ENCODE measurements at places on chromosomes 11 and 22.

DNA sequence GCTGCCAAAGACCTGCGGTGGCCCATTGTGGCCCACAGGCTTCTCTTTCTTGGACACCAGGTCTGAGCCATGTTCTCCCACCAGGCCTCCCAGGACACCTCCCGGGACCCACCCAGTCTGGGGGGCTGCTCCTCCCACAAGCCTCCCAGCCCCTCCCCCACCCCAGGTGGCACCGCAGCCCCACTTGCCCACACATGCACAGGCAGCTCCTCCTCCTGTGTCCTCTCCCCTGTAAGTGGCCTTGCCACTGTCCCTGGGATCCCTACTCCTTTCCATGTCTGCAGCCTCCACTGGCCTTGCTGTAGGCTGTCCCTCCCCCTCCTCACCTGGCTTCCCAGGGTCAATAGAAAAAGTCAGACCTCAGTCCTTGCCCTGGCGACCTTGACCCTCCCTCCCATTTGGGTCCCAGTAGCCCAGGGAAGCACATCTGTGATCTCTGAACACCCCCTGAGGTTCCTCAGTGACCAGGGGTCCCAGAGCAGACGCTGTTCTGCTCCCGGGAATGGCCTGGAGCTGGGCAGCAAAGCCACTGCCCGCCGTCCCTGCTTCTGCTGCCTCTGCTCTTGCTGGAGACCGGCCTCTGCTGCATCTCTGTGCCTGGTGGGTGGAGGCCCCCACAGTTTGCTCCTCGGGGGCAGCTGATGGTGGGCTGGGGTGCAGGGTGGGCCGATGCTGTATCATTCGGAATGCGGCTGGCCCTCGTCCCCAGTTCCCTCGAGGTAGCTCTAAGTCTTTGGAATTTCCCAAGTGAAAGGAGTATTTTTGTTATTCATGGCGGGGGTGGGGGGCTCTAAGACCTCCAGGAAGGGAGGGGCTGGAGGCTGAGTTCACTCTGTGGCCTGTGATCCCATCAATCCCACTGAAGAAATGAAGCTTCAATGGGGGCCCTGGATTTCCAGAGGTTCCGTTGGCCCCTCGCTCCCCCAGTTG, 43.6 kb downstream of the ARHGAP8 start:
- no peak for DNase-seq

DNA sequence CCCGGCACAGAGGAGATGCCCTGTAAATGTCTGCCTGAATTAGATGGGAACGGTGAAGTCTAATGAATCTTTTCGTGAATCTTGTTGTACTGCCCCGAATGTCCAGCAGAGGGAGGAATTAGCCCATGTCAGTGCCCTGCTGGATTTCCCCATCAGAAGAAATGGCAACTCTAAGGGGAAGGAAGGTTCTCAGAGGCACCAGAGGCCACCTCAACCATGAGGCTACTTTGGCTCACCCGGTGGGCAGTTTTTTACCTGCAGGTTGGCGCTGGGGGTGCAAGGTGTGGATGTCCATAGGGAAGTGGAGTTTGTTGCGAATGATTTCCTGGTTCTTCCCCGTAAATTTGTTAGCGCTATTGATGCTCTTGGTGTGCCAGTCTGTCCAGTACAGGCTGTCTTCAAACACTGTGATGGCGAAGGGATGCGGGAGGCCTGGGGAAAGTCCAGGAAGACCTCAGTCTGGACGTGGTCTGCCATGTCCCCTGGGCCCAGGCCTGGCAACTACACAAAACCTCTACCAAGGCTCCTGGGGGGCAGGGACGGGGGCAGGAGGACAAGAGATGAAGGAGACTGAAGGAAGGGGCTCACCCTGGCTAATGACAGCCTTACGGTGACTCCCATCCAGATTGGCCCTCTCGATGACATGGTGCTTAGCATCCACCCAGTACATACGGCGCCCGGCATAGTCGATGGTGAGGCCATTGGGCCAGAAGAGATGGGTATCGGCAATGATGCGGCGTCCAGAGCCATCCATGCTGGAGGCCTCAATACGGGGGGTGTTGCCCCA, 28.5 kb downstream of the LRP4 start:
- peak; percentile 46 for DNase-seq

- no peak for DNase-seq
These were observed 377.5 kb upstream of the NARS2 start for GRCh38 chr11:78952175-78952574.

DNA sequence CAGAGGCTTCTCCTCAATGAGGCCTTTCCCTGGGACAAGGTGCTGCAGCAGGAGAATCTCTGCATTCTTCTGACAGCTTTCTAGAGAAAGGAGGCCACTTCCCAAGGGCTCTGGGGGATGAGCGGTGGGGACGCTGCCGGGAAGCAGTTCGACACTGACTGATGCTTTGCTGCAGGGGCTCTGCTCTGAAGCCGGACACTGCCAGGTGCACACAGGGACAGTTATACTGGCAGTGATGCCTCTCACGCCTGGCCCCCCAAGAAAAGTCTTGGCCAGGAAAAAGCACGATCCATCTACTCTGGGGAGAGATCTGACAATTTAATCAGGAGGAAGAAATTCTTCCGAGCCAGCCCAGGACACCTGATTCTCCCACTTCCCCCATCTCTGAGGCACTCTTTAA, 456.9 kb downstream of the OPCML start:
- no peak for DNase-seq

DNA sequence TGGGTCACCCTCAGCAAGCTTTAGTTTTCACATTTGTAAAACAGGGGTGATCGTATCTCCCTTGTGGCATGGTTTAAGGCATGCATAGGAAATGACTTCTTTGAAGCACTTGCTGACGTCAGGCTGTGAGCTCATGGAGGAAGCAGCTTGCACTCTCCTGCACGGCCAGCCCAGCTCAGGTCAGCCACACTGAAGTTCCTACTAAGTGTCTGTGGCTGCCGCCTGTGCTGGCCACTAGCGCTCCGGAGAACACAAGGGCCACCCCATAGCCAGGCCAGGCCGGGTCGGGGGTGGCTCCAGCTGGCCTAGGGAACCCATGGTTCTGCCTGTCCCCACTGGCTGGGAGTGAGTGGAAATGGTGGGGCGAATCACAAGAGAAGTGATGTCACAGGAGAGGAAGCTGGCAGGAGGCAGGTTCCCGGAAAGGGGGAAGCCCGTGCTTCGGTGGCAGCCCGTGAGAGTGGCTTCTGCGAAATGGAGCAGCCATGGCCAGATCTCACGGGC, 28.2 kb downstream of the KCTD17 start:
- DNase-seq = peak; percentile 34

- DNase-seq = no peak
These were observed 72.9 kb downstream of the CACNA1I start for GRCh38 chr22:39643311-39644083.

GRCh38 chr11:9251311-9251710, 13.8 kb downstream of the DENND5A start:
- no peak for DNase-seq

DNA sequence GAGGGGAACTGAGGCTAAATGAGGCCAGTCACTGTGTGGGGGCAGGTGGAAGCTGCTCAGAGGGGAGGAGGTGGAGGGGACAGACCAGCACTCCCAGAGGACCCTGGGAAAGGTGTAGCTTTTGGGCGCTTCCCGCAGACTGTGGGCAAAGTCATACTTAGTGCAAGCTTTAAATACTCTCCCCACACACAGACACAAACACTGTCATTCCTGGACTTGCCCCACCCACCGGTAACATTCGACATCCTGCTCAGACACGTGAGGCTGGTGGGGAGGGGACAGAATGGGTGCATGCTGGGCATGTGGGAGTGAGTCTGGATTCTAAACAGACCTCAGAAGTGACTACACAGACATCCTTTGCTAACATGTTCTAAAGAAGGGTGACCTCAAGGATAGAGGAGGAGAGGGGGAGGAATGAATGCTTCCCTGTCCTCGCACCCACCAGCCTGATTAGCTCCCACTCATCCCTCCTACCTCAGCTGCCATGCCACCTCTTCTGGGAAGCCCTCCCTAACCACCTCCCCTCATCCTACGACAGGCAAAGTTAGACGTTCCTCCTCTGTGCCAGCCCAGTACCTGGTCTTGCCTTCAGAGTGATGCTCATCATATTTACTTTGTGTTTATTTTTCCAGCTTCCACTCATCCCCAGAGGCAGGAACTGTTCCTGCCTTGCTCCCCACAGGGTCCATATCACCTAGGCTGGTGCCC, 22.2 kb downstream of the TSKU start:
- DNase-seq = no peak

DNA sequence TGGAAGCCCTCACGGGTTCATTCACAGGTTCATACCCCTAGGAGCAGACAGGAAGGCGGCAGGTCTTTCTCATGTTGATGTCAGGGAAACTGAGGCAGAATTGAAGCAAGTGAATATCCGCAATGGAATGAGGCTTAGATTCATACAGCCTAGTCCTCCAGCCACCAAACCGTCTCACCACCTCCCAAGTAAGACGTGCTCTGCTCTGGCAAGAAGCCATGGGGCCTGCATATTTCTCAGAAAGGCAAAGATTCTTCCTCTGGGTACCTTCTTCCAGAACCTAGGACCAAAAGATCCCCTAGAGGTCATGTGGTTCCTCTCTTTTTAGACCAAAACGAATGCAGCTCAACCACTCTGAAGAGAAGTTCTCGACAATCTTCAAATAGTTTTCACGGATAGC, 1.7 kb downstream of the AP1B1 start:
- no peak for DNase-seq

GRCh38 chr22:45709060-45709739, 37.6 kb downstream of the ATXN10 start:
- DNase-seq = no peak

DNA sequence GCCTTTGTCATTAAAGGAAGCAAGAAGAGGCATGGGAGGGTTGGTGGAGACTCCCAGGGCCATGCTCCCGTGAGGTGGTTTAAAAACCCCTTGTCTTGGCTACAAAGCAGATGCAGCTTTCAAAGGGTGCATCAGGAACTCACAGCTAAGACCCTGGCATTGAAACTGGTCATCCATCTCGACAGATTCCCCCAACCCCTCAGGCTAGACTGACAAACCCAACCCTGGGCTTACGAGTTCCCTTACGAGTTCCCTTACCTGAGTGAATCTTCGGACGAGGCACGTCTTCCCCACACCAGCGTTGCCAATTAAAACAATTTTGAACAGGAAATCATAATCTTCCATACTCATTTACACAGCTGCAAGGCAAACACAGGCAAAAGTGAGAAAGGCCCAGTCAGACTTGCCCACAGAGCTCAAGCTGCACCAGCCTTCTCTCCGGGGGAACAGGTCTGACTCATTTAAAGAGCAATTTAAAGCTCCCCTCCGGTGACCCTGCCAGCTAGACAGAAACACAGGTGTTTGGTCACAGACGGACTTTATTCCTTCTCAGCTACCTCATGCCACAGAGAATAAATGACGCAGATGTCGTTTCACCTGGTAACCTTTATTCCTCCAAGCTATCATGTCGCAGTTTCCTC, 74.6 kb downstream of the RAB30 start:
- DNase-seq = no peak

DNA sequence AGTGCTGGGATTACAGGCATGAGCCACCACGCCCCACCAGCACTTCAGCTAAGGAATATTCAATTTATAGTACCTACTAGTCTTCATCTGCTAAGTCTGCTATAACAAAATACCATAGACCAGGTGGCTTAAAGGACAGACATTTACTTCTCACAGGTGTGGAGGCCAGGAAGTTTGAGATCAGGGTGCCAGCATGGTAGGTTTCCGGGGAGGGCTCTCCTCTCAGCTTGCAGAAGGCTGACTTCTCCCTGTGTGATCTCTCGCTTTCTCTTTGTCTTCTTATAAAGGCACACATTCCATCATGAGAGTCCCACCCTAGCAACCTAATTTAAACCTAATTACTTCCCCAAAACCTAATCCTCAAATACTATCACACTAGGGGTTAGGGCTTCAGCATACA, 433.0 kb downstream of the INSC start:
- no peak for DNase-seq

DNA sequence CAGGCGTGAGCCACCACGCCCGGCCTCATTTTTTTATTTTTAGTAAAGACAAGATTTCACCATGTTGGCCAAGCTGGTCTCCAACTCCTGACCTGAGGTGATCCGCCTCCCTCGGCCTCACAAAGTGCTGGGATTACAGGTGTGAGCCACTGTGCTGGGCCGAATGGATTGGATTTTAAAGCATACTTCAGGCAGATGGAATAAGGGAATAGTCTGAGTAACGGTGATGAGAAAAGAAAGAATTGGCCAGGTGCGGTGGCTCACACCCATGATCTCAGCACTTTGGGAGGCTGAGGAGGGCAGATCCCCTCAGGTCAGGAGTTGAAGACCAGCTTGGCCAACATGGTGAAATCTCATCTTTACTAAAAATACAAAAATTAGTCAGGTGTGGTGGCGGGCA, 2.1 kb upstream of the CBL start:
- DNase-seq = no peak

DNA sequence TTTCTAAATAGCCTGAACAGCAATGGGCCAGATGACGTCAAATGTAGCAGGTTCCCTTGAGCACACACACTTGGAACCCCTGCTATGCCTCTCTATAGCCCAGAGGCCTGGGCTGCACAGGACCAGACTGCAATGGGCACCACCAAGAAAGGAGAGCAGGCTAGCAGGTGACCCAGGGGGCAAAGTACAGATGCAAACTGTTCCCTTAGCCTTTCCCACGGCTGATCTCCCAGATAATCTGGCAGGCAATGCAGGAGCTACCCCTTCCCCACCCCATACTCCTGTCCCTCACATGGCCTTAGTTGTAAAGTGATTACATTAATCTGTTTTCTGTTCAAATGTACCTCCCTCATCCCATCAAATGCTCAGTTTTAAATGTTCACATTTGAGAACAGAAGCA, 41.3 kb downstream of the SMCO4 start:
- no peak for DNase-seq

DNA sequence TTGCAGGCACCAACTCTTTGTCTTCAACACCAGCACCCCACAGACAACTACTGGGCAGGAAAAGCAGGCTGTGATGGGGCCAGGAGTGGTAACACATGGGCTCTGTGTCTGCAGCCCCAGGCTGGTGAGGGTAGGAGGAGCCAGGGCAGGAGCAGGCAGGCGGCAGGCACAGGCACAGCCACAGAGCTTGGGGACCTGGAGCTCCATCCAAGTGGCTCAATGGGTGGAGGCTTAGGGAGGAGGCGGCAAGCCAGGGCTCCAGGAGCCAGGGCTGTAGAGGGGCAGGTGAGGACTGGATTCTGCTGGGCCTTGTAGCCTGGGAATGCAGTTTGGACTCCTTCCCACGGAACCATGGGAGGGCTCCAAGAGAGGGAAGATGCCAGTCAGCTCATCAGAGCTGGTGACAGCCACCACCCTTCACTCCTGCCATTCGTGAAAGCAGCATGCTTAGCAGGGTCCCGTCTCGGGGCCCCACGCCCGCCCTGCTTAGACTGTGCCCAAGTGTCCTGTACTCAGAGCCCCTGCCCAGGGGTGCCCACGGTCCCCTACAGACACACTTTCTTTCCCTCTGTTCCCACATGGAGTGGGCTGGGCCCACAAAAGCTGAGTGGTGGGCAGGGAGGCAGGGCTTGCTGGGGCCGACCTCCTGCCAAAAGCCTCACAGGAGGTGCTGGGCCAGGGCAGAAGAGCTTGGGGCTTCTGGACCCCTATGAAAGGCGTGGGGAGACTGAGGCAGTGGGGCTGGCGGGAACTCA, 12.4 kb downstream of the TTC38 start:
- DNase-seq = no peak
